ENCODE measurements at places on chromosomes 12 and 14. TPM values are rescaled to one million over a fixed set of nuclear protein-coding genes. Genes with fewer than 3 reads are reported as not detected.
A peak's percentile ranks its signal among the peaks of the same experiment; 100 is the strongest.

DNA sequence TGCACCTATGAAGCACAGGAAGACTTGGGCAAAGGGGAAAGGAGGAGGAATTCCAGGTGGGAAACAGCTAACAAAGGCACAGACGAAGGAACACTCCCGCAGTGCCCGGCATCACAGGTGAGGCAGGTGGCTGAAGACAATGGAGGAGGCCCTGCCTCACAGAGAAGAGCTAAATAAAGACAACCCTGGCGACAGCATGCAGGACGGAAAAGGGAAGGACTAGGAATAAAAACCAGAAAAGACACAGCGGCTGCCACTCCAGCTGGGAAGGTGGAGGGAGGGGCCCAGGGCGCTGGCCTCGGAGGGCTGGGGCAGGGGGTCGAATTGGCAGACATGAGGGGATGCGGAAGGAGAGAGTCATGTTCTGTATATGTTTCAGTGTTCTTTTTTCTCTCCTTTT, 43.0 kb upstream of the ANO2 start:
- peaks cover 1% of the 10 kb centered on the region for H3K27me3 ChIP-seq
- DNase-seq, result no peak
- no peak overlapping the region for H3K4me3 ChIP-seq
- H3K4me1 ChIP-seq, result peaks cover 3% of the 10 kb centered on the region
- H3K27ac ChIP-seq, result no peak overlapping the region
- H3K36me3 ChIP-seq, result peaks cover 3% of the 10 kb centered on the region

- no peak for DNase-seq
- H3K36me3 ChIP-seq, result peaks cover 21% of the 10 kb centered on the region
- H3K4me1 ChIP-seq, result peaks cover 6% of the 10 kb centered on the region
- peak overlapping the region; percentile 34 for H3K4me3 ChIP-seq
- peaks cover 3% of the 10 kb centered on the region for H3K27me3 ChIP-seq
- no peak overlapping the region for H3K27ac ChIP-seq
Measured at GRCh38 chr14:89378119-89378518, 38.9 kb downstream of the FOXN3 start.

DNA sequence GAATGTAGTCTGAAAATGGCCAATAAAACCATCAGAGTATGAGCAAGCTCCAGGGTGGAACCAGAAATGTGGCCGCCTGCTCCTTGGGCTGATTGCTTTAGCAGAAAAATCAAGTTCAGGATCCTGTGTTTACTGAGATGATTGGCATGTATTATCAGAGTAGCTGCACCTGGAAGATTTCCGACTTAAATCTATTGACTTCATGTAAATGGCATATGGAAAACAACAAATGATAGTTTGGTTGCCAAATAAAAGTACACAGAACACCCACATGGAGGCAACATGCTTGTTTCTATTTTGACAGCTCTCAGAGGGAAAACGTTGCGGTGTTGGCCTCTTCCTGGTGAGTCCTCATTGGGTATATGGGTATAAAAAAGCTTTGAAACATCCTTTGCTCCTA, 31.3 kb downstream of the SOCS2 start:
- H3K4me3 ChIP-seq, result no peak overlapping the region
- DNase-seq, result no peak
- H3K27ac ChIP-seq, result no peak overlapping the region
- no peaks in the 10 kb centered on the region for H3K4me1 ChIP-seq

- no peak for DNase-seq
- peaks cover 15% of the 10 kb centered on the region for H3K36me3 ChIP-seq
- H3K27me3 ChIP-seq, result peaks cover 32% of the 10 kb centered on the region
Measured at GRCh38 chr12:67649261-67649569, 670 bp downstream of the DYRK2 start.

DNA sequence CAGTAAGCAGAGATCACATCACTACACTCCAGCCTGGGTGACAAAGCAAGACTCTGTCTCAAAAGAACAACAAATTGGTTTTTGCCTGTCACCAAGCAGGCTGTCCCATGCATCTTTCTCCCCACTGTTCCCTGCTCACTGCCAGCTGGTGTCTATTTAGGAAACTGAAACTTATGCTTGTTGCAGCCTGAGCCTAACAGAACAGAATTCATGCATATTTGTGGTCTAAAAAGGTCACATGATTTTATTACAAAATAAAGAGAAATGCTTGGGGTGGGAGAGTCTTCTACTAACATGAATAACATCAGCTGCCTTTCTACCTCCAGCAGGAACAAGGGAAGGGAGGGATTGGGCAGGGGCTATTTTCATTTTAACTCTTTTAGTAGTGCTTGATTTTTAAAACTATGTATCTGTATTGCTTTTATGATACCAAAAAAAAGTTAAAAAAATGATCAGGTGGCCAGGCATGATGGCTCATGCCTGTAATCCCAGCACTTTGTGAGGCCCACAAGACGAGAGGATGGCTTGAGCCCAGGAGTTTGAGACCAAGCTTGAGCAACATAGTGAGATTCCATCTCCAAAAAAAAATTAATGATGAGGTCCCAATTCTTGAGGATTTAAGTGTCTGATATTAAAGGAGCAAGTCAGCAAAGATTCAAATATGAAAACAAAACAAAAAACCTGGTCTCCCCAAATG, 923 bp downstream of the STAT2 start:
- H3K27ac ChIP-seq, result peak overlapping the region; percentile 87
- H3K27me3 ChIP-seq, result peaks cover 4% of the 10 kb centered on the region
- H3K4me1 ChIP-seq, result peaks cover 9% of the 10 kb centered on the region
- H3K4me3 ChIP-seq, result peak overlapping the region; percentile 95

The NEUROD4 gene
- not detected for total RNA-seq

DNA sequence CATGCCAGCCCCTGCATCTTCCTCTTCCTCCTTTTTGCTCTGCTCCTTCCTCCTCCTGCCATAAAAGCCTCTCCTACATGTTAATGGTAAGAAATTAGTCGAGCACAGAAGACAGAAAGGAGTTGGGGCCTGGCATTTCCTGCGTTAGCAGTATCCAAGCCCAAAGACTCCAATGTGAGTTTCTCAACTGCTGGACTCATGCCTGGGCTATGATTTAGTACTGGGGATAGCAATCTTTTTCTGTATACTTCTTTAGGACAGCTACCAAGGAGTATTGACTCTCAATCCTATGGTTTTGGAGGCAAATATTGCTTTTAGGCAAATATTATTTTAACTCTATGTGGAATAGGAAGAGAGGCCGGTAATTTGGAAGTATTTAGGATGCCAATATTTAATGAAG, 18.0 kb upstream of the SLC38A4 start:
- no peaks in the 10 kb centered on the region for H3K4me1 ChIP-seq
- no peak overlapping the region for H3K27ac ChIP-seq
- no peaks in the 10 kb centered on the region for H3K27me3 ChIP-seq
- no peak for DNase-seq

- H3K27ac ChIP-seq, result no peak overlapping the region
- no peak overlapping the region for H3K4me3 ChIP-seq
- H3K4me1 ChIP-seq, result peaks cover 45% of the 10 kb centered on the region
- no peak for DNase-seq
Measured at GRCh38 chr12:2614341-2614740, 180.4 kb upstream of the FKBP4 start.

GRCh38 chr14:94381149-94382030, 7.0 kb downstream of the SERPINA1 start:
- no peak for DNase-seq
- peaks cover 3% of the 10 kb centered on the region for H3K4me1 ChIP-seq
- H3K27ac ChIP-seq, result no peak overlapping the region
- no peaks in the 10 kb centered on the region for H3K36me3 ChIP-seq
- H3K27me3 ChIP-seq, result peaks cover 10% of the 10 kb centered on the region

DNA sequence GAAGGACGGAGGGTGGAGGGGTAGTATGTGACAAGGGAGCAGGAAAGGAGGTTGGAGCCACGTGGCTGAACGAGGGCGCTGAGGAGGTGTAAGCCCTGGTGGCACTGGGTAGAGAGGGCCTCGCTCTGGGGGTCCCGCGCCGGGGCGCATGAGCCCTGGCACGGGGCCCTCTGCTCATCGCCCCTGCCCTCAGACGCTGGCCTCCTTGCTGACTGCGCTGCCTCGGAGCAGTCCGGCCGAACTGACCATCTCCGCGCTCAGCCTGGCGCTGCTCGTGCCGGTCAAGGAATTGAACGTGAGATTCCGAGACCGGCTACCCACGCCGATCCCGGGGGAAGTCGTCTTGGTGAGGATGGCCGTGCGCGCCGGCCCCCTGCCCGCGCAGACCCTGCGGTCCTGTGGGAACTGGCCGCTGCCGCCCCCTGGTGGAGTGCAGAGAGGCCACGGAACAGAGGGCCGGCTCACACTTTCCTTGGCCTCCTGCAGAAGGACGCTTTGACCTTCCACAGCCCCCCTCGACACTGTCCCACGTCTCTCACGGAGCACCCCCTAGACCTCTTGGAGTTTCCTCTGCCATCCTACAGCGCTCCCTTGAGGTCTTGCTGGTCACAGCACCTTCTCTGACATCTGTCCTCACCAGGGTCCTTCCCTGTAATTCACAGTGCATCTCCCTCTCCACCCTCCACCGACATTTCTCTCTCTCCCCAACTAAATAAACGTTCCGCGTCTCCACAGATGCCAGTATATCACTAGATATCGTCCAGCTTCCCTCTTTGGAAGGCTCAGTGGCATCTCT, 10.5 kb downstream of the ARHGEF25 start:
- H3K27me3 ChIP-seq, result peaks cover 62% of the 10 kb centered on the region
- DNase-seq, result peak; percentile 83
- peak overlapping the region; percentile 81 for H3K4me3 ChIP-seq
- H3K27ac ChIP-seq, result no peak overlapping the region
- peaks cover 27% of the 10 kb centered on the region for H3K36me3 ChIP-seq
- peaks cover 38% of the 10 kb centered on the region for H3K4me1 ChIP-seq

DNA sequence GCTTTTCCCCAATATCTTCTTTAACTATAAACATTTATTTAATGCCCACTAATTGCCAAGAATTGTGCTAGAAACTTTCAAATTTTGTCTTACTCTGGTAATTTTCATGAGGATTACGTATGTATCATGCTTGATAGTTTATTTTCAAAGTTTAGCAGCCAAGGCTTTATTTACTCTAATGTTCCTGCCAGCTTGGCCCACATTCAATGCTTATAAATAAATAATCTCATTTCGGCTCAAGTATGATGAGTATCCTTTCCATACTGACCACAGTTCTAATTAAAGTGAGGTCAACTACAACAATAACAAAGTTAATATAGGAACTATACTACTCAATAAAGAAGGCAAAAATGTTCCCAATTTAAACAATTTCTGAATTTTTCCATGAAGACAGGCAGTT, 259.2 kb downstream of the MED13L start:
- H3K27ac ChIP-seq, result no peak overlapping the region
- H3K27me3 ChIP-seq, result no peaks in the 10 kb centered on the region
- no peak for DNase-seq
- H3K4me1 ChIP-seq, result no peaks in the 10 kb centered on the region
- no peaks in the 10 kb centered on the region for H3K36me3 ChIP-seq

The SLC38A4 gene
- total RNA-seq, result not detected

The MAP1LC3B2 gene
- total RNA-seq, result not detected

- H3K27ac ChIP-seq, result peak overlapping the region; percentile 93
- peak overlapping the region; percentile 28 for H3K4me3 ChIP-seq
- peaks cover 52% of the 10 kb centered on the region for H3K4me1 ChIP-seq
- H3K27me3 ChIP-seq, result peaks cover 16% of the 10 kb centered on the region
- no peak for DNase-seq
Measured at GRCh38 chr12:122082621-122083356, 4.2 kb downstream of the MLXIP start.

GRCh38 chr14:67572608-67573007, 27.5 kb downstream of the PIGH start:
- no peak for DNase-seq
- H3K27ac ChIP-seq, result no peak overlapping the region
- H3K4me1 ChIP-seq, result peaks cover 5% of the 10 kb centered on the region
- H3K27me3 ChIP-seq, result peaks cover 5% of the 10 kb centered on the region
- no peak overlapping the region for H3K4me3 ChIP-seq

The MYL2 gene
- total RNA-seq, result not detected

DNA sequence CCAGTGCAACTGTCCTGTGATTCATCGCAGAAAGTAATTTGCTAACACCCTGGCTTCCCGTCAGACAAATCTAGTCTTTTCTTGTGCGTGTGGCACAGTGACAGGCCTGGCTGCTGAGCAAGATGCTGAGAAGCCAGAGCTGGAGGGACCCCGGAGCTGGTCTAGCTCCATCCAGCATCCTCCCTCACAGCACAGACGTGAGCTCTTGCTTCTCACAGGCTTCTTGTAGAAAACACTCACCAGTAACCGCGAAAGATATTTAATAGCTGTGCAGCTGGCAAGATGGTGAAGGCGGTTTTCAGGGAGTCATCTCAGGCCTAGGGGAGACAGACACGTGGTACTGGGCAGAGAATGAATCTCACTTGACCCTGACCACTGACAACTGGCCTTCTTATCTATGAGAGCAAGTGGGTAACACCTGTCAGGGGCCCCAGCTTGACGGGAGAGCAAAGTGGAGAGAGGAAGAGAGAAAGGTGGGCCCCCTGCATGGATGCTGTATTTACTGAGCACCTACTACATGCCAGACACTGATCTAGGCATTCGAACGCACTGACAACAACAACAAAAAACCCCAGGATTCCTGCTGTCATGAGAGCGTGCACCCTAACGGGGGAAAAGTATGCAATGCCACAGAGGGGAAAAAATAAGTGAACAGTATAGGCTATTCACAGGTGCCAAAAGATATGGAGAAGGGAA, 63.3 kb downstream of the CCDC88C start:
- peak overlapping the region; percentile 74 for H3K4me3 ChIP-seq
- DNase-seq, result no peak
- peaks cover 11% of the 10 kb centered on the region for H3K4me1 ChIP-seq
- peaks cover 6% of the 10 kb centered on the region for H3K27me3 ChIP-seq

DNA sequence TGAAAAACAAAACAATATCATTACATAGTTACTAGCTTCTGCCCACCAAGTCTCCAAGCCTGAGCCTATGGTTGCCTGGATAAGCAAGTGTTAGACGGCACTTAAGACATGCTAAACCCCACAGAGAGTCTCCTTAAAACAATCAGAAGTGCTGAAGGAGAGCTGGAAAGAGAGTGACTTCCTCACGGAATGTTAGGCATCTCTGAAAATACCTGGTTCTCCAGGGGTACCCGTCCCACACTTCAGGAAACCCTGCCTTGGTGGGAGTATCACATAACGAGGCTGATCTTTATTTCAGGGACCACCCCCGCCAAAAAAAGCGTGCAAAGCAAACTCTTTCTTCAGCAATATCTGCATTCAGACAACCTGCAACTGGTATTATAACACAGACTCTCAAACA, 18.3 kb downstream of the LHX5 start:
- no peaks in the 10 kb centered on the region for H3K27me3 ChIP-seq
- H3K4me1 ChIP-seq, result no peaks in the 10 kb centered on the region
- no peaks in the 10 kb centered on the region for H3K36me3 ChIP-seq

- H3K4me1 ChIP-seq, result peaks cover 17% of the 10 kb centered on the region
- DNase-seq, result no peak
- no peaks in the 10 kb centered on the region for H3K27me3 ChIP-seq
- no peaks in the 10 kb centered on the region for H3K36me3 ChIP-seq
- no peak overlapping the region for H3K4me3 ChIP-seq
Measured at GRCh38 chr12:79927772-79928474, 7.0 kb downstream of the PPP1R12A start.

GRCh38 chr12:27177706-27178105, 66.4 kb upstream of the STK38L start:
- H3K27ac ChIP-seq, result no peak overlapping the region
- no peak overlapping the region for H3K4me3 ChIP-seq
- H3K27me3 ChIP-seq, result no peaks in the 10 kb centered on the region
- no peaks in the 10 kb centered on the region for H3K4me1 ChIP-seq
- no peak for DNase-seq

The MNAT1 gene
- 27.8 TPM for total RNA-seq

- DNase-seq, result no peak
- peaks cover 8% of the 10 kb centered on the region for H3K27me3 ChIP-seq
- H3K4me1 ChIP-seq, result peaks cover 19% of the 10 kb centered on the region
- H3K27ac ChIP-seq, result peak overlapping the region; percentile 95
- H3K4me3 ChIP-seq, result peak overlapping the region; percentile 95
Measured at GRCh38 chr12:122975790-122976647, 975 bp downstream of the OGFOD2 start.

The PKP2 gene
- total RNA-seq, result 9.0 TPM
